Tibial nerve (tissue), 4 donors: ENCODE measurements at places on chromosomes 2 and 18. TPM values are rescaled to one million over a fixed set of nuclear protein-coding genes. Genes with fewer than 3 reads are reported as not detected.

DNA sequence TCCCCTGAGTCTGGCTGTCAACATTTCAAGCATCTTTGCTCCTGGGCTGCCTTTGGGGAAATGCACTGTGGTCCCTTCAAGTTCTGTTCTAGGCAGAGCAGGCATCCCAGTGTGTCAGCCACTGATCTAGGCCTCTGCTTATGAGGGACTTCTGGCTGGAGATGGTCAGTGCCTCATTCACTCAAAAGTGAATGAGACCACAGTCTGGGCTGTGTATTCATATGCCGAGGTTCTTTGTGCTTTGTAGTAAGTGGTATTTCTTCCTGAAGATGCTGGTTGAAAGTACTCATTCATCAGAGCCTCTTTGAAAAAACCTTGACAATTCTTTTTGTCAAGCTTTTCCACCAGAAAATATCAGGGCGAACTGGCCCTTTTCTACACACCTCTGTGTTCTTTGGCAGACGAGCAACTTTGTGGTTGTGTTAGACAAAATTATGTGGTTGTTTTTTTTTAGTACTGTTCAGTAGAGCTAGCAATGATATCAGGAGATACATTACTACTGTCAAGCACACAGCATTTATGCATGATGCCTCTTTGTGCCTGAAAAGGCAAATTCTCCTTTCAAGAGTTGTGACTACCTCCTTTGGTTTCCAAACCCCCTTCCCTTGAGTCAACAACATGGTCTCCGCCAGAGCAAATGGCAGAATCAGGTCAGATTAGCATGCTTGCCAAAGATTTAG lies 510.9 kb upstream of the NRP2 start:
- no peak for DNase-seq

GRCh38 chr18:55000529-55000928 lies 41.3 kb upstream of the CCDC68 start:
- DNase-seq = no peak

DNA sequence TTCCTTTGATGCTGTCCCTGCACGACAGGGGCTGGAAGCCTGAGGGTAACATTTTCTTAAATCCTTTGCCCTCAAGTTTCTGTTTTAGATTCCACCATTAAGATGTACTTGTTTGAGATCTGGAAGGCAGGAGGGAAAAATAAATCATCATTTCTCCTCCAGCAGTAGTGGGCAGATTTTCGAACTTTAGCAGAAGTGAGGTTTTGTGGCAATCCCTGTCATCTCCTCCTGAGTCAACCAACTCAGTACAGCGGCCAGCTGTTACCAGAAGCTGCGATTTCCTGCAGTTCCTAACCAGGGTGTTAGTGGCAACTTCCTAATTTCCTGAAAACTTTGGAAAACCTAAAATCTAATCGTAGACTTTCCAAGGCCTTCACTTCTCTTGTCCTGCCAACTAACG lies 517.2 kb upstream of the ACVR2A start:
- no peak for DNase-seq

DNA sequence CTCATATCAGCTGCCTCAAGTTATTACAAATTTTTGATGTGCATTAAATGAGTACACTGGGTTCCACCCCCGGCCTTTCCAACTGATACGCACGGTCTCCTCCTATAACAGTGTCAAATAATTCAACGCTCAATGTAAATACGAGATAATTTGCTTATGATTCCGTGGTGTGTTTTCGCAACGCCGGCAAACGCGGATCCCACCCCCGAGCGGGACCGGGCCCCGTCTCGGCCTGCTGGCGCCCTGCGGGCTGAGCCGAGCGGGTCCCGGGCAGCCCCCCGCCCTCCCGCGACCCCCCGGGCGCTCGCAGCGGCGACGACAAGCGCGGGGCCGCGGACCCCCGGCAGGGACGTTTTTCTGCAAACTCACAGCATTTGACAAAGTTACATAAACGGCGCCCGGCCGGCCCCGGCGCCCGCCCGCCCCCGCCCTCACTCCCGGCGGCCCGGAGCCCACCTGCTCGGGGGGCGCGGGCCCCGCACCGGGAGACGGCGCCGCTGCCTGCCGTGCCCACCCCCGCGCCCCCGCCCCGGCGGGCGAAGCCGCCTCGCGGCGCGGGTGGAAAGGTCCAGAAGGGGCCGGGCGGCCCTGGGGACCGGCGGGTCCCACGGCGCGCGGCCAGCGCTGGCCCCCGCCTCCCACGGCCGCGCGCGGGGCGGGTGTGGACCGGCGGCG lies 762 bp downstream of the HDAC4 start:
- no peak for DNase-seq

GRCh38 chr2:113284476-113284875 lies 5.8 kb upstream of the PAX8 start:
- DNase-seq = no peak

DNA sequence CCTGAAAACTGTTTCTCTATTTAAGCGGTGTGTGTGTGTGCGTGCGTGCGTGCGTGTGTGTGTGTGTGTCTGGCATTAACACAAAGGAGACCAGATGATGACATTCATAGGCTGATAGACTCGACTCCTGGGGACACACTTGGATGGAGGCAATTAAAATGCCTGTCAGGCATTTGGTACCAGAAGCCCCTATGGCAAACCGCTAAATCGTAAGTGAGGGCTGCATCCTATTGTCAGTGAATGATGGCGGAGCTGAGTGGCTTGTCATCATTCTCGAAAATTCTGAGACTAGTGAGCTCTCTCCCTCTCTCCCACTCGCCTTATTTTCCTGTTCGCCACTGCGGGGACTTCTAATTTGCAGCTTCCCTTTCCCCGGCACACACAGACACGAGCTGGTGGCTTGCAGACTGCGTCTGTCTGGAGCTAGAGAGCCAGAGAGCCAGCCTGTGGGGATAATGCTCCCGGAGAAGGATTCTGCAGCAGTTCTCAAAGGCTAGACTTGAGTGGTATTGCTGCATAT lies 155.4 kb downstream of the MAP2 start:
- no peak for DNase-seq

DNA sequence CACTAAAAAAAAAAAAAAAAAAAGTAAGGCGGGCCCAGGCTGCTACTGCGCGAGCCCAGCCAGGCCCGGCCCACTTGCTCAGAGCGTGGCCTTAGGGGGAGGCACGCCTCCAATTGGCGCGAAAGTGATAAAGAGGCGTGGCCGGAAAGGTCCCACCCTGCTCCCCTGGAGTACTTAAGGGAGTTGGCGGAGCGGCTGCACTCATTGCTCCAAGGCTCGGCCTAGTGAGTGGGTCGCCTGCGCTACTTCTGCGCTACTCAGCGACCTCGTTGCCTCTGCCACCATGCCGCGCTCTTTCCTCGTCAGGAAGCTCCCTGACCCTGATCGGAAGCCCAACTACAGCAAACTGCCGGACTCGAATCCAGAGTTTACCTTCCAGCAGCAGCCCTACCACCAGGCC lies 36.9 kb downstream of the UNC80 start:
- DNase-seq = no peak

Gene POTEI
- total RNA-seq = not detected
